ENCODE measurements at places on chromosomes 11 and 22. TPM values are rescaled to one million over a fixed set of nuclear protein-coding genes. Genes with fewer than 3 reads are reported as not detected.

- H3K36me3 ChIP-seq, result no peaks in the 10 kb centered on the region
- no peak overlapping the region for H3K27ac ChIP-seq
- peaks cover 21% of the 10 kb centered on the region for H3K27me3 ChIP-seq
- peaks cover 4% of the 10 kb centered on the region for H3K4me1 ChIP-seq
- no peak overlapping the region for H3K4me3 ChIP-seq
These were observed 2.2 kb downstream of the MLC1 start for GRCh38 chr22:50082961-50083461.

GRCh38 chr11:44747316-44747715 is 20.6 kb downstream of the TSPAN18 start:
- DNase-seq, result no peak
- H3K27me3 ChIP-seq, result no peaks in the 10 kb centered on the region
- H3K36me3 ChIP-seq, result peaks cover 2% of the 10 kb centered on the region
- H3K27ac ChIP-seq, result no peak overlapping the region

DNA sequence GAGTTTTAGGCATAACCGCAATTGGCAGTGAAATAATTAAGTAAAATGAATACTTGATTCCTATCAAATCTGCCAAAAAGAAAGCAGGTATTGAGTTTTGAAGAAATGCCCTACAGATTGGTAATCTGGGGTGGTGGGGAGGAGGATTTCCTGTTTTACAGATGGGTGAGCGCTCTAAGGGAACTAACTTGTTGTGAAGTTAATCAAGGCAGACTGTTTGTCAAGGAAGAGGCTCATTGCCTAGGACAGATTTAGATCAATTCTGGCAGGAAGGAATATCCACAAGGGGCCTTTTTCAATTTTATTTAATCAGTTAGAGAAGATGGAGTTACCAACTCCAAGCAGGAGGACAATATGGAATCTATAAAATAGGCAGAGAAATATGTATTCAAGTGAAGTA is 271.5 kb upstream of the CCDC90B start:
- H3K4me3 ChIP-seq, result no peak overlapping the region
- H3K36me3 ChIP-seq, result no peaks in the 10 kb centered on the region
- H3K27ac ChIP-seq, result no peak overlapping the region
- no peaks in the 10 kb centered on the region for H3K27me3 ChIP-seq
- no peak for DNase-seq
- no peaks in the 10 kb centered on the region for H3K4me1 ChIP-seq

DNA sequence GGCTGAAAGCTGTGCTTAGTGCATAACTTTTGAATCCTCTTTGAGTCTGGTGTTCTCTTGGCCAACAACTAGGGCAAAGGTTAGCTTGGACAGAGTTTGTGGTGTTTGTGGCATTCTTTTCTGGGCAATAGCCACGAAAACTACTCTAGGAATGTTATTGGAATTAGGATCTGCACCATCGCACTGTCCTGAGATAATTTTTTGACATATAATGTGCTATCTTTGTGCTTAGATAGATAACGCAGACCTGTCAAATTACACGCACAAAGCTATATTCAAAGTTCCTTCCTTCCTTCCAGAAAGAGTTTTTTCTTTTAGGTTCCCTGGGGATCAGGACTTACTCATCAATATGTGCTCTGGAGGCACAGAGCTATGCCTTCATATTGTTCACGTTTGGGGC is 166.8 kb upstream of the MTMR2 start:
- H3K4me1 ChIP-seq, result peaks cover 43% of the 10 kb centered on the region
- no peak overlapping the region for H3K4me3 ChIP-seq
- H3K27me3 ChIP-seq, result no peaks in the 10 kb centered on the region

- DNase-seq, result no peak
- H3K36me3 ChIP-seq, result peaks cover 45% of the 10 kb centered on the region
- no peak overlapping the region for H3K4me3 ChIP-seq
- H3K27me3 ChIP-seq, result peaks cover 2% of the 10 kb centered on the region
- peaks cover 35% of the 10 kb centered on the region for H3K4me1 ChIP-seq
- peak overlapping the region; percentile 74 for H3K27ac ChIP-seq
These were observed 9.1 kb downstream of the SLC3A2 start for GRCh38 chr11:62889484-62890437.

DNA sequence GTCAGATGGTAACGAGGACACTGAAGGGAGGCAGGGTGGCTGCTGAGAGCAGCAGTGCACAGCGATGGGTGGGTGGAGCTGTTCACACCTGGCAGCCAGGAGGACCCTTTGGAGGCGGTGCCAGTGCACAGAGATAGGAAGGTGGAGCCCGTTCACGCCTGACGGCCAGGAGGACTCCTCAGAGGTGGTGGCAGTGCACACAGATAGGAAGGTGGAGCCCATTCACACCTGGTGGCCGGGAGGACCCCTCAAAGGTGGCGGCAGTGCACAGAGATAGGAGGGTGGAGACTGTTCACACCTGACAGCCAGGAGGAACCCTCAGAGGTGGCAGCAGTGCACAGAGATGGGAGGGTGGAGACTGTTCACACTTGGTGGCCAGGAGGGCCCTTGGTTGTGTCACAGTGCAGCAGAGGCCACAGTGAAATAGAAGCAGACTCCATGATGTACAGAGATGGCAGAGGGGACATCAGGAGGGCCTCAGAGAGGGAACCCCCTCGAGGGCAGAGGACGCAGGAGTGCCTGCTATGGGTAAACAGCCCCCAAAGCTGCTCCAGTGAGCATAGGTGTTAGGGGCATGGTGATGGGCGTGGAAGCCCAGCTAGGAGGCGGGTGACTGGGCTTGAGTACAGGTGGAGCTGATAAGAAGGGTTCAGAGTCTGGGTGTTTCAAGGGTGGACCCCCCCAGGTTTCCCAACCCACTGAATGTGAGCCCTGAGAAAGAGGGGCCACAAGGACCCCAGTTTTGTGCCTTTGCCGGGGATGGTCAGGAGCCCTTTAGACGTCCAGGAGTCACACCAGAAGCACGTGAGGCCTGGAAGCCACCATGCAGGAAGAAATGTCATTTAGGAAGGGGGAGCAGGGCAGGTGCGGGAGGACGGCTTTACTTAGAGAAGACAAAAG is 566.7 kb downstream of the BRD1 start:
- H3K4me1 ChIP-seq, result no peaks in the 10 kb centered on the region
- no peaks in the 10 kb centered on the region for H3K36me3 ChIP-seq
- no peak overlapping the region for H3K4me3 ChIP-seq
- peak; percentile 78 for DNase-seq
- no peaks in the 10 kb centered on the region for H3K27me3 ChIP-seq

DNA sequence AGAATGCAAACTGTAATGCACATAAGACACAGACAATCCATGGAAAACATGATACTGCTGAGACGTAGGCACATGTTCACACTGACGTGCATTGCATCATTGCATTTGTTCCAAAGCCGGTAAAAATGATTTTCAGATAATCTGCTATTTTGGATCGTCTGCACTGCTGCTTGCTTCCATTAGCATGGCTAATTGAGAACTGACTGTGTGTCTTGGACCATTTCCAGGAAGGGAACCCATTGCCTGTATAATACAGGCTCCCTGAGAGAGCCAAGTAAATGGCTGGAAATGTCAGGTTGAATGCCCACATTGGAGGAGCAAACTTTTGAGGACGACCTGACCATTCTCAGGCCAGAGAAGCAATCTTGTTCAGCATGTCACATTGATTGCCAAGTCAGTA is 304.8 kb downstream of the ST3GAL4 start:
- H3K36me3 ChIP-seq, result no peaks in the 10 kb centered on the region
- H3K4me1 ChIP-seq, result peaks cover 7% of the 10 kb centered on the region
- no peak for DNase-seq
- H3K27me3 ChIP-seq, result no peaks in the 10 kb centered on the region

Gene CALCA
- not detected for total RNA-seq

Gene DTX4
- 1.2 TPM for total RNA-seq

Gene SPON1
- 0.05 TPM for total RNA-seq

Gene LAYN
- 12.8 TPM for total RNA-seq
